Suppressor macrophage (primary cell): ENCODE measurements at places on chromosomes 16 and 17.
A peak's percentile ranks its signal among the peaks of the same experiment; 100 is the strongest.

DNA sequence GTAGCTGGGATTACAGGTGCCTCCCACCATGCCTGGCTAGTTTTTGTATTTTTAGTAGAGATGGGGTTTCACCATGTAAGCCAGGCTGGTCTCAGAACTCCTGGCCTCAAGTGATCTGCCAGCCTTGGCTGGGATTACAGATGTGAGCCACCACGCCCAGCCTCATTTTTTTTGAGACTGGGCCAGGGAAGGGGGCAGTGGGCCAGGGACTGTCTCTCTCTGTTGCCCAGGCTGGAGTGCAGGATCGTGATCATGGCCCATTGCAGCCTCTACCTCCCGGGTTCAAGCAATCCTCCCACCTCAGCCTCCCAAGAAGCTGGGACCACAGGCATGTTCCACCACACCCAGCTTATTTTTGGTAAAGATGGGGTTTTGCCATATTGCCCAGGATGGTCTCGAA lies 16.0 kb downstream of the RSL1D1 start:
- no peak for DNase-seq

DNA sequence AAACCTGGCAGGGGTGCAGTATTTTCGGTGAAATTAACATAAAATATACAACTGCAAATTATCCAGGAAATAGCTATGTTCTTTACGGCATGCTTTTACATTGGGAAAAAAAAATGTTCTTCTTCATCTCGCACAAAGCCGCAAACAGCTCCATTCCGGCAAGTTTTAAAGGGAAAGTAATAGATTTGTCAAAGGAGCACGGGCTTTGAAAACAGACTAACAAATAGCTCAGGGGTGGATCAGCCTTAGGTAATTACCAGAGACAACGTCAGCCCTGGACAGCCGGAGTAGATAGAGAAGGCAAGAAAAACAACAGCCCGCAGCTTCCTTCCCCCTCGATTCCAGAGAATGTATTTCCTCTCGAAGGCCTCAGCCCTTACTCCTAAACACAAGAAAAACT lies 222.5 kb downstream of the C16orf78 start:
- peak; percentile 5 for DNase-seq

DNA sequence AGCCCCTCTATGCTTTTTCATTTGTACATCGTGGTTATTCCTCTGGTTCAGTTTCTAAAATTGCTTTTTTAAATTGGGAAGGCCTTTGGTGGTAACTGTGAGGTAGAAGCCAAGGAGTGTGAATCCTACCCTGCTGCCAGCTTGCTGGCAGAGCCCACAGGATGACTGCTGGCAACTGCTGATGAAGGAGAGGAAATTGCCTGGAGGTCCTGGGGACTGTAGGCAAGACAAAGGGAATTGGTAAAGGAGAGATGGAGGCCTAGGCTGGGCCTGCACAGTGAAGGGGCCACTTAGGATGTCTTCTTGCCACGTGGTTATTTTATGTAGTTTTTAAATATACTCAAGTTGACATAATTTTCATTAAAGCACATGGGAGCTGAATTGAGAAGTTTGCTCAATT lies 15.8 kb downstream of the C17orf58 start:
- no peak for DNase-seq

GRCh38 chr17:34850023-34850422 lies 111.2 kb downstream of the CCT6B start:
- DNase-seq, result no peak

DNA sequence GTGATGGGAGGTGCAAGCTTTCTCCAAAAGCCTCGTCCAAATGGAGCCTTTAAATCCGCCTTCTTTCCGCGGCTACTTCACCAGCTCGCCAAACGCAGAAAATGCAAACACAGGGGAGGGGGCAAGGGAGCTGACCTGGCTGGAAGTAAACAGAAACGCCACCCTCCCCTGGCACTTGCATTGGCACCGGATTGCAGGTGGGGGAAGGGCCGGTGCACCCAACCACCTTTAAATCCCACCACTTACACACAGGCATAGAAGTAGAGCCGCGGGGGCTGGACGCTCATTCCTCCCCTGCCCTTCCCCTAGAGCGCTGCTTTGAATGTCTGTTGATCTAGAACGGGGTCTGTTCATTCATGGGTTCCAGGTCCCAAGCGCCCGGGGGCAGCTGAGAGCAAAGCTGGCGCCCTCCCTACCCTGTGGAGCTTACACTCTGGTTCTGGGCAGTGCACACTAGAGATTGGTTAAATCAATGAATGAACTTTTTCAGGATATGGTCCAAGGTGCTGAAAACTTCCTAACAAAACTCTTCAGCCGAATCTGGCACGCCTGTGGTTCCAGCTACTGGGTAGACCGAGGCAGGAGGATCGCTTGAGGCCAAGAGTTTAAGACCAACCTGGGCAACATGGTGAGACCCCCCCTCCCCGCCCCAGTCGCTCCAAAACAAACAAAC lies 920 bp upstream of the ZCCHC14 start:
- no peak for DNase-seq

- DNase-seq, result no peak
These were observed 2.1 kb upstream of the CACNG1 start for GRCh38 chr17:67041941-67042899.

GRCh38 chr16:59295993-59296736 lies 562.0 kb upstream of the GOT2 start:
- DNase-seq, result no peak

- DNase-seq, result peak; percentile 52
These were observed 7.8 kb downstream of the NACA2 start for GRCh38 chr17:61583242-61583641.

- DNase-seq, result no peak
These were observed 503.4 kb upstream of the CDH8 start for GRCh38 chr16:62539657-62540056.

GRCh38 chr16:82967424-82967823 lies 340.7 kb downstream of the CDH13 start:
- no peak for DNase-seq

- no peak for DNase-seq
These were observed 1.5 kb upstream of the NTN3 start for GRCh38 chr16:2469399-2470233.

GRCh38 chr16:81665588-81665987 lies 113.5 kb upstream of the PLCG2 start:
- no peak for DNase-seq

- no peak for DNase-seq
These were observed 3.6 kb downstream of the PECAM1 start for GRCh38 chr17:64387145-64387473.
